H4 (cell line): ENCODE measurements at places on chromosomes 3 and 15. TPM values are rescaled to one million over a fixed set of nuclear protein-coding genes. Genes with fewer than 3 reads are reported as not detected.

DNA sequence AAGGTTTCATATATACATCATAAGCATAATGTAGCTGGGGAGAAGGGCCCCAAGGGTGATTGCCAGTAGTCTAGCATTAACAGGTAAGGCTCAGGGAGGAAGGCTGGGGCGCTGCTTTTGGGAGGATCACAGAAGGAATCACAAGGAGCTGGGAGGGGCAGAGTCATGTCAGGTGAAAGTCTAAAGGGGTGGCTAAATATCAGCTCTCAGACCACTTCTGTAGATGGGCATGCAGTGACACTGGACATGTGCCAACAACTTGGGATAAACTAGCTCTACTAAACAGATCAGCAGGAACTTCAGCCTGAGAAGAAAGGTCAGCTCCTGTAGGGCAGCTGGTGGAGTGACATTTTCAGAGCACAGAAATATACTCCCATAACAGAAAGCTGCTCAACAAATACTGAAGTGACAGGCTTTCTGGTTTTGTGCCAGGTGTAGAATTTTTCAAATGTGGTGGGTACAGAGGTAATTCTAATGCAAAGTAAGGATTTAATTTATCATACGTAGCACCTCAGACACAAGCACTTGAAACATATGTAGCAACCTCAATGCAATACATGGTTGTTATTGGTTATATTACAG, 79.4 kb downstream of the PEX5L start:
- no peak for DNase-seq

DNA sequence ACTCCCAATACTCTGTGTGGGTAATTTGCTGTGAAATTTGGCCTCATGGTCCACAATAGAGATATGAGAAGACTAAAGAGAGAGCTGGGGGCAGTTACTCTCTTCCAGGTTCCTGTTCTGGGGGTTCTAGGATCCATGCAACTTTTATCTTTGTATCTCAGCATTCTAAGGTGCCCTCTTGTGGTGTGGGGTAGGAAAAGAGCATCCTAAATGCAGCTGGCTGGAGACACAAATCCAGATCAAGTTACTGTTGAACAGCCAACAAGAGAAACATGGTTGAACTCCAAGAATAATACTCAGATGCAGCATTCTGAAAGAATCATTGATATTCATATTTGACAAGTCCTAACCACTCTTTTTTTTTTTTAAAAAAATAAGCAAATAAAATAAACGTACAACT, 238.2 kb downstream of the GREM1 start:
- DNase-seq, result peak; percentile 68

- DNase-seq, result peak; percentile 43
Observed at GRCh38 chr15:62769604-62770003, 272.9 kb upstream of the TPM1 start.

GRCh38 chr3:98564282-98565005, 29.0 kb downstream of the CPOX start:
- DNase-seq, result no peak

DNA sequence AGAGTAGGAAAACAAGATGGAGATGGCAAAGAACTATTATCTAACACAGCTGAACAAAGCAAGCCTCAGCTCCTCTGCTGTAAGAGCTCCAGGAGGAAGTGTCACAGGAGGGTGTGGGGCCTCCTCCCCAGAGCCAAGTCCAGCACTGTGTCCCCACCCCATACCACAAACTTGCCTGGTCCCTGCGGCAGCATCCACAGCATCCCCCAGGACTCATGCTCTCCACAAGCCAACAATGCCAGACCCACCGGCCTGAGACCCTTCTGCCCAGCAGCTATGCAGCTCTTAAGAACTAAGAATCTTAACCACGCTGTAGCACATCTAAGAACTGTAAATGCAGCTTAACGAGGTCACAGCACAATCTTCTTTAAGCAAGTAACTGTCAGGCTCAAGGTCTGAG, 9.1 kb downstream of the RBM15B start:
- no peak for DNase-seq

DNA sequence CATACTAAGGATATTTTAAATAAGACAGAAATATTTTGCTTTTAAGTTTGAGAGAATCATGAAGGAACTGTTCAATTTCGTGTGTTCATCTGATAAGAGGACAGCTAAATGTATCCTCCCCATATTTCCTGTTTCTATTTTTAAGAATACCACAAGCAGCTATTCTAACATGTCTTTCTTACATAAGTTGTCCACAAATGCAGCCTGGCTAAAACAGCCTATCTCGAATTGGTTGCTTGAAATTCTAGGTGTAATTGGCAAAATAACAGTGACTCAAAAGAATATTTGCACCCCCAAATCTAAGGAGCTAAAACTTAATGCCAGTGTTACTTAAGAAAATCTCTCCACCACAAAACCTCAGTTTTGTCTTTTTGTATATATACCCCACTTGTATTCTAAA, 35.0 kb downstream of the BTLA start:
- DNase-seq, result no peak

DNA sequence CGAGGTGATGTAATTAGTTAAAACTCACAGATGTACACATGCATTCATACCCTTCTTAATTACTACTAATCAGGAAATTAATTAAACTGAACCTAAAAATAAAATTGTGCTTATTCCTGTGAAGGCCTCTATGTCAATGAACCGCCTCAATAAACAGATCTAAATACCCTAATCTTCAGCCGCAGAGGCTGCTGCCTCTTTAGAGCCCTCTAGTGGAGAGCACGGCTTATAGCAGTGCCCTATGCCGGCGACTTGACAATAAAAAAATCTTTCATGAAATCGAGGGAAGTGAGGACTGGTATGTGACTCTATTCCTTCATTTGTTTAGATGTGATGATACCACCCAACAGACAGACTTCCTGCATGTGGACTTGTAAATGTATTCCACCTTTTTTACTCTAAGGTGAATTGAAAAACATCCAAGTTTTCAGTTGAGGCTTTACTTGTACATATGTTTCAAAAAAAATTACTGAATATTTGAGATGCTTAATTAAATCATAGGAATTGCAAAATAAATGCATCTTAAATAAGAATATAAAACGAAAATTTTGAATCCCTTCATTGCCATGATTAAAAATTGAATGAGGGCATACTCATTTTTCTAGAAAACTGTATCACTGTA, 8.3 kb upstream of the EPHA3 start:
- peak; percentile 42 for DNase-seq

DNA sequence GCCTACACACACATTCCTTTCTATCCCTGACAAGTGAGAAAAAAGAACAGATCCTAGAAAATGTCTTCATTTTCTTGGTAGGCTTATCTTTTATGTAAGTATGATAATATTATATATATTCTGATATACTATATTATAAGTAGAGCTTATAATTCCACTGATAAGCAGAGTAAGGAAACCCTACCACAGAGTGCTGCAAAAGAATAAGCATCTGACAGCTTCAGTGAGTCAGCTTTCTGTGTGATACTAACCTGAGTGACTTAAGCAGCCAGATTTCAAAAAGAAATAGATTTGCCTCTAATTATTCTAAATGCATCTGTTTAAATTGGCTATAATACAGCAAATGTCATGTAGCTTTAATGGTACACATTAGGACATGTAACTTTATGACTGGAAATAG, 656.0 kb downstream of the MCTP2 start:
- DNase-seq, result no peak

GRCh38 chr3:9976721-9977709, 9.6 kb downstream of the EMC3 start:
- DNase-seq, result peak; percentile 98

- DNase-seq, result no peak
Observed at GRCh38 chr3:22536541-22536940, 666.6 kb upstream of the UBE2E2 start.

DNA sequence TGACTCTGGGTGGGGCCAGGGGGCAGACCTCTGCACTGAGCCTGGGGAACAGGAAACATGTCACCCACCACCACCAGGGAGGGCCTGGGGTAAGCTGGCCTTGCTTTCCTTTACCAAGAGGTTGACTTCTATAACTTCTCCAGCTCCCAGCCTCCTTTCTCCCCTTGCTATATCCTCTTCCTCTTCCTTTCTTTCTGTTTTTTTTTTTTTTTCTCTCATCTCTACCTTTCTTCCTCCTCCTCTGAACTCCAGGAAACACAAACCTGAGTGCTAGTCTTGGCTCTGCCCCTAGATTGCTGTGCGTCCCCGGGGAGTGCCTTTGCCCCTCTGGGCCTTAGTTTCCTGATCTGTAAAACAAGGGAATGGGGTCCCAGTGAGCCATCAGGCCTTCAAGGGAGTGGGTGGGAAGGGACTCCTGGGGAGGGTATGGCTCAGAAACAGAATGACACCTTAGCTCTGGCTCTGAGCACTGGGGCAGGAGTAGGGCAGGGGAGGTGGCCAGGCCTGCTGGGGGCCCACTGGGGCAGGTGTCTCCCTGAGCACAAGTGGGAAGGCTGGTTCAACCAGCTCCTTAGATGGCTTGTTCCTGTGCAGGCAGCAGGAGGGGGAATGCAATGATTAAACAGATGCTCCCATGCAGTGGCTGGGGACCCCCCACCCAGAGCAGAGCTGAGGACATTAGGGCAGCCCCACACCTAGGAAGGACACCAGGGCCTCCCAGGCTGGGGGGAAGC, 4.3 kb downstream of the SNX33 start:
- no peak for DNase-seq

DNA sequence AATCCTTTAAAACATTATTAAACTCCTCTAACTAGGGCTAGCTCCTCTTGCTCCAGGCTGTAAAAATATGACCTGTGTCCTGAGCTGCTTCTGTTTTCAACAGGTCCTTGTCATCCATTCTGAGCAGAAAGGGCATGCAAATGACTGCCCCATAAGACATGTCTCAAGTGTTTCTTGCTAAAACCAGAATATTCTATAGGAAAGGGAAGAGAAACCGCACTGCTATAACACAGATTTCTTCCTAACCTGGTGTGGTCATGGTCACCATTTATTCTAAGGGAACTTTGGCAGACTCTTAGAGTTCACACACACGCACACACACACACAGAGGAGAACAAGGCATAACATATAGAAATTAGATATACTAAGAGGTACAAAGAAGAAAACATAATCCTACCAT, 34.2 kb upstream of the B3GNT5 start:
- DNase-seq, result no peak

- DNase-seq, result no peak
Observed at GRCh38 chr15:50562735-50563640, 16.5 kb upstream of the USP50 start.

GRCh38 chr15:101772921-101773320, 30.4 kb upstream of the OR4F6 start:
- DNase-seq, result no peak

GRCh38 chr3:5136211-5136918, 14.3 kb downstream of the ARL8B start:
- no peak for DNase-seq

- no peak for DNase-seq
Observed at GRCh38 chr3:73074781-73075180, 13.3 kb downstream of the EBLN2 start.

GRCh38 chr3:88010810-88011209, 48.0 kb downstream of the CGGBP1 start:
- no peak for DNase-seq

GRCh38 chr15:64903326-64903950, 8.3 kb upstream of the ANKDD1A start:
- DNase-seq, result no peak

DNA sequence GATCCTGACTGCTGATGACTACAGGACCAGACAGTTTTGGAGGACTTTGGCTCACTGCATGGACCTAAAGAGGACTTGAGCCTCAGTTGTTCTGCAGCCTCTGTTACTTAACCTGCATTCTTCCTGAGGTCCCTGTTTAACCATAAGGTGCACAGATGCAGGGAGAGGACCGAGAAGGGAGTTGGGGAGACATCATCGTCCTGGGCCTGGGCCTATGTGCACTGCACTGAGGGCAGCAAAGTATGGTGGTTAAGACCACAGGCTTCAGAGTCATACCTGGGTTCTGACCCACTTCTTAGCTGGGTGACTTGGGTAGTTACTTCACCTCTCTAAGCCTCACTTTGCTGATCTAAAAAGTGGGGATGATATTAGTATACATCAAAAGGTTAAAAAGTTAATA, 21.9 kb downstream of the KY start:
- no peak for DNase-seq

- no peak for DNase-seq
Observed at GRCh38 chr3:73520931-73521461, 103.7 kb downstream of the PDZRN3 start.

- no peak for DNase-seq
Observed at GRCh38 chr15:23647421-23648370, at the start of gene MAGEL2. MAGEL2 (minus strand) TSS chr15:23647867; CDS start chr15:23647742, 125 bp downstream.

- DNase-seq, result no peak
Observed at GRCh38 chr3:187125319-187126031, 13.8 kb downstream of the RPL39L start.

GRCh38 chr3:112847692-112848091, 1.0 kb upstream of the CD200R1L start:
- no peak for DNase-seq

DNA sequence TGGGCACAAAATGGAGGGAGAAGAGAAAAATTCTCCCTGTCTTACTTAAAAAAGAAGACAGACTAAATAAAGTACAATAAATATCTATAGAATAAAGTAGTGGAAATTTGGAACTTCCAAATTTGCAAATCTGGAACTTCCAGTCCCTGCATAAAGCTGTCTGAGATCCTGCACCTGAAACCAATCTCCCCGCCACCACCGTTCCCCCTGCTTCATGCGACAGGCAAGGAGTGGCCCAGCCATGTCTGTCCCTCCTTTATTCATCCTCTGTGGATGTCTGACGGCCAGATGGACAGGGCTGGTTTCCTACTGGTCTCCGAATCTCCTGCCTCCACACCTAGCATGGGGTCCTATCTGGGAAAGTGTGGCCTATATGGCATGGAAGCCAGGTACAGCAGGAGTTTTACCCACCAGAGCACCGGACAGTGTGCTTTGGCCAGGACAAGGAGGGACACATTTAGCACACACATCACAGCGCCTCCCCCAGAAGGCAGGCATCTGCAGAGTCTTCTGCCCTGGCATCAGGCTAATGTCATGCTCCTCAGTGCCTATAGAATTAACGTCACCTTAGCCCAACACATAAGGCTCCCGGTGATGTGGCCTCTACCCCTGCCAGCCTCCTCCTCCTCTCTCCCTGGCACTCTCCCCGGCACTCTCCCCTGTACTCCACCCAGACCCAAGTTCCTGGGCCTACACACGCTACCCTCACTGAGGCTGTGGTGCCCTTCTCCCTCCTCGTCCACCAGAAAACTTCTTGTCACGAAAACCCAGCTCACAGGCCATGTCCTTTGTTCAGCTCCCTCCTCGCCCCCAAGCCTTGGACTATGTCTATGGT, 170.8 kb downstream of the XXYLT1 start:
- DNase-seq, result no peak

The CA12 gene
- total RNA-seq, result 24.2 and 27.4 TPM in 2 replicates

The GOLGA8G gene
- total RNA-seq, result 0.16 TPM in 1 of 2 replicates, not detected in the other

The SERP1 gene
- total RNA-seq, result 138 and 159 TPM in 2 replicates
